Stimulated activated CD8-positive, alpha-beta memory T cell treated with anti-CD3 and anti-CD28 coated beads, Interleukin-4, amount 100 ng/mL, for 1 hour (primary cell): ENCODE measurements at places on chromosomes 6 and 20.

- DNase-seq = no peak
These were observed 94.6 kb downstream of the PSMG4 start for GRCh38 chr6:3353213-3353903.

DNA sequence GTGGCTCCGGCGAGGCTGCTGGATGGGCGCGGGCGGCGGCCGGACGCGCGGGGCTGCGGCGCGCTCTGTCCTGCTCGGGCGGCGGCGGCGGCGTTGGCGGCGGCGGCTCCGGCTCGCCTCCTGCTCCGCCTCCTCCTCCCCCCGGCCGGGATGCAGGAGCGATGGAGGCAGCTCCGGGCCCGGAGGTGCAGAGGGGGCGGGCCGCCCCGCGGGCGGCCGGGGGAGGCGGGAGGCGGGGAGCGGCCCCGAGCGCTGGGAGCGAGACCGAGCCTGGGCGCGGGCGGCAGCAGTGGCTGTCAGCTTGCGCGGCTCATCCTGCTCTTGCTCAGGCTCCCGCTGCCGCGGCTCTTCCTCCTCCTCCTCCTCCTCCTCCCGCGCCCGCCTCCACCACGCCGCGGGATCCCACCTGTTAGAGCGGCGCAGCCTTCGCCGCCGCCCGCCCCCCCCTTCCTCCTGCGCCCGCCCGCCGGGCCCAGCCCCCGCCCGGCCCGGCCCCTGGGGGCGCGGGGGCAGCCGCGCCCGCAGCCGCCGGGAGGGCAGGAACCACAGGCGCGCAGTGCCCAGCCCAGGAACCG, at the start of gene NOL4L:
NOL4L (minus strand) TSS at position 323 of the 575 bp plus-strand sequence. CDS start 443 bp downstream, outside the sequence.
- no peak for DNase-seq

GRCh38 chr20:48745330-48745729, 82.5 kb downstream of the PREX1 start:
- DNase-seq = no peak

GRCh38 chr20:10261702-10262101, 43.1 kb downstream of the SNAP25 start:
- no peak for DNase-seq

- DNase-seq = no peak
These were observed 195.9 kb upstream of the CST7 start for GRCh38 chr20:24753130-24753529.

GRCh38 chr6:170083236-170084051, 207.4 kb downstream of the DLL1 start:
- no peak for DNase-seq
